ENCODE measurements at places on chromosomes 5 and 9. TPM values are rescaled to one million over a fixed set of nuclear protein-coding genes. Genes with fewer than 3 reads are reported as not detected.

The HMGCS1 gene
- 176 TPM for total RNA-seq

The TNFSF15 gene
- 0.09 TPM for total RNA-seq

The MAMDC2 gene
- total RNA-seq, result 6.0 TPM

The PHF24 gene
- total RNA-seq, result 0.53 TPM

The TMEM171 gene
- 1.8 TPM for total RNA-seq

The FGF10 gene
- total RNA-seq, result 0.32 TPM

The SMIM15 gene
- 41.9 TPM for total RNA-seq

The GRXCR2 gene
- not detected for total RNA-seq

The FABP6 gene
- 2.9 TPM for total RNA-seq

The GRM6 gene
- 0.05 TPM for total RNA-seq

The TEX48 gene
- not detected for total RNA-seq

The ASPN gene
- not detected for total RNA-seq

The CA9 gene
- 2.1 TPM for total RNA-seq

The PCDHB11 gene
- total RNA-seq, result 0.92 TPM

The PRDM9 gene
- total RNA-seq, result not detected

The TXNDC8 gene
- not detected for total RNA-seq

The IFNA2 gene
- total RNA-seq, result not detected

The CARTPT gene
- not detected for total RNA-seq

The DRD1 gene
- not detected for total RNA-seq

The LCN15 gene
- 0.52 TPM for total RNA-seq

The WDR31 gene
- total RNA-seq, result 0.46 TPM

The ADGRD2 gene
- 1.6 TPM for total RNA-seq

The CCDC69 gene
- total RNA-seq, result 12.4 TPM

The ZNF883 gene
- total RNA-seq, result 22.0 TPM

The PKD2L2 gene
- total RNA-seq, result 0.21 TPM
